ENCODE measurements at places on chromosomes 11 and 22.

DNA sequence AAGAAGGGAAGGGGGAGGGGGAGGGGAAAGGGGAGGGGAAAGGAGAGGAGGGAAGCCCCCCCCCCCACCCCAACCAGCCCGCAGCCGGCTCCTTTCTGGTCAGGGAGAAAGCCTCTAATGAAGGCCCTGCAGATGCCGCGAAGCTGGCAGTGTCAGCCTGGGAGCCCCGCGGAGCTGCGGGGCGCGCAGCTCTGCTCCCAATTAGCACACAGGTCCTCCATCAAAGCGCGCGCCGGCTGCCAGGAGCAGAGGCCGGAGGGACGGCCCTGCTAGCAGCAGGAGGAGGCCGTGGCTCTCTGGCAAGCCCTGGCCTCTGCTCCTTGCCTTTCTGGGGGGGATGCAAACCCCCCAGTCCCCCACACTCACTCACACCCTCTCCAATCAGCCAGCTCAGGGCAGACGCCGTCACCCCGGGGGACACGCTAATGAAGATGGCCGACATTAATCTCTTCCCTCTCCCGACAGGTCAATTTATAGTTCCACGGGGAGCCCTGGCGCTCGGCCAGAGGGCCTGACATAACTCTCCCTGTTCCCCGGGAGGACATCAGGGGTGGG is 70.5 kb upstream of the TCF20 start:
- no peak for DNase-seq

- peak; percentile 54 for DNase-seq
Observed at GRCh38 chr22:19801340-19802000, 40.9 kb downstream of the TBX1 start.

DNA sequence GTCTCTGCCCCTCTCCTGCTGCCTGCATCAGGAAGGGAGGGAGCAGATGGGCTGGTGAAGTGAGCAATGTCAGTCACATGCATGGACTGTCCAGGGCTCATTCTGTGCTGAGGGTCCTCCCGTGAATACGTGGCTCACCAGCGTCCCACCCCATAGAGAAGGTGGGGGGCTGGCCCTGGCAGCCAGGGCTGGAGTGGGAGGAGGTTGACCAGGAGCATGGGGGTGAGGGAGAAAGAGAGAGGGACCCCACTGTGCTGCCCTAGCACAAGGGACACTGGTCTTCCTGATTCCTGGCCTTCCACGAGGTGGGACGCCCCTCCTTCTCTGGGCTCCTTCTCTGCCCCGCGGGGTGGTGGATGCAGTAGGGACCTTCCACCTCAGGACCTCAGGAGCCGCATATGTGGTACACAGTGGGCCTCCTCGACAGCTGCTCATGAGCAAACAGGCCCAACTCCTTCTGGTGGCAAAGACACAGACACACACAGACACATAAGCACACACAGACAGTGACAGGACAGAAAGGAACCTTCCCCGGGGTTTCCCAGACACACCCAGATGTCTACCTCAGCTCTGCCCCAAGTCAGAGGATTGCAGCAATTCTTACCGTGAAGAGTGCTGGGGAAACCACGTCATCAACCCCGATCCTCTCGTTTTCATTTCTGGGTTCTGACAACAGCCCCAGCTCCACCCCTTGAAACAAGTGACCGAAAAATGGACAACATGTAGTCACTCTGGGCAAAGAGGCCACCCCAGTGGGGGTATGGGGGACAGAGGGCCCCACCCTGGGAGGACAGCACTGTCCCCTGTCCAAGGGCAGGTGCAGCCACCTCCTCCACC is 3.6 kb upstream of the APOBEC3A start:
- DNase-seq: no peak

GRCh38 chr11:61327669-61328071 is 5.2 kb downstream of the DDB1 start:
- no peak for DNase-seq
